Cardiac muscle cell (in vitro differentiated cells and primary cell): ENCODE measurements at places on chromosomes 4 and X. TPM values are rescaled to one million over a fixed set of nuclear protein-coding genes. Genes with fewer than 3 reads are reported as not detected.

TMEM144 gene
- polyA plus RNA-seq, result 11.0 and 11.4 TPM in 2 replicates

BMP3 gene
- polyA plus RNA-seq, result 0.02 TPM in 1 of 2 replicates, not detected in the other

VCX3B gene
- polyA plus RNA-seq, result 0.35 TPM in 1 of 2 replicates, not detected in the other

MRFAP1L1 gene
- polyA plus RNA-seq, result 73.3 and 76.4 TPM in 2 replicates

CYLC1 gene
- polyA plus RNA-seq, result not detected in 2 replicates

COX7B2 gene
- not detected in 2 replicates for polyA plus RNA-seq

CT45A2 gene
- not detected in 2 replicates for polyA plus RNA-seq

JADE3 gene
- 6.0 and 7.0 TPM in 2 replicates for polyA plus RNA-seq

CFAP299 gene
- polyA plus RNA-seq, result 0.24 and 0.34 TPM in 2 replicates

SPATA4 gene
- polyA plus RNA-seq, result 2.2 and 2.5 TPM in 2 replicates

TCP11X2 gene
- polyA plus RNA-seq, result not detected in 2 replicates

USP17L12 gene
- polyA plus RNA-seq, result not detected in 2 replicates

PTCHD1 gene
- polyA plus RNA-seq, result 1.5 and 2.7 TPM in 2 replicates

PRICKLE3 gene
- polyA plus RNA-seq, result 8.1 and 10.9 TPM in 2 replicates

ZNF330 gene
- 83.7 and 121 TPM in 2 replicates for polyA plus RNA-seq

DMRTC1 gene
- 0.23 and 1.5 TPM in 2 replicates for polyA plus RNA-seq

PAGE1 gene
- not detected in 2 replicates for polyA plus RNA-seq

LDB2 gene
- polyA plus RNA-seq, result 10.4 and 13.9 TPM in 2 replicates

PLS3 gene
- 168 and 218 TPM in 2 replicates for polyA plus RNA-seq

SPANXB1 gene
- polyA plus RNA-seq, result not detected in 2 replicates

BMPR1B gene
- polyA plus RNA-seq, result 0.34 and 0.53 TPM in 2 replicates

GLRA2 gene
- 0.12 TPM in 1 of 2 replicates, not detected in the other for polyA plus RNA-seq

RS1 gene
- polyA plus RNA-seq, result 0.14 TPM in 1 of 2 replicates, not detected in the other

HTN1 gene
- not detected in 2 replicates for polyA plus RNA-seq

ZXDA gene
- polyA plus RNA-seq, result 1.5 and 2.5 TPM in 2 replicates

CXCL6 gene
- not detected in 2 replicates for polyA plus RNA-seq
